Midbrain (tissue), 1 donor: ENCODE measurements at places on chromosomes 4 and X.

GRCh38 chrX:154083126-154083517 is 14.4 kb downstream of the MECP2 start:
- no peak for DNase-seq

DNA sequence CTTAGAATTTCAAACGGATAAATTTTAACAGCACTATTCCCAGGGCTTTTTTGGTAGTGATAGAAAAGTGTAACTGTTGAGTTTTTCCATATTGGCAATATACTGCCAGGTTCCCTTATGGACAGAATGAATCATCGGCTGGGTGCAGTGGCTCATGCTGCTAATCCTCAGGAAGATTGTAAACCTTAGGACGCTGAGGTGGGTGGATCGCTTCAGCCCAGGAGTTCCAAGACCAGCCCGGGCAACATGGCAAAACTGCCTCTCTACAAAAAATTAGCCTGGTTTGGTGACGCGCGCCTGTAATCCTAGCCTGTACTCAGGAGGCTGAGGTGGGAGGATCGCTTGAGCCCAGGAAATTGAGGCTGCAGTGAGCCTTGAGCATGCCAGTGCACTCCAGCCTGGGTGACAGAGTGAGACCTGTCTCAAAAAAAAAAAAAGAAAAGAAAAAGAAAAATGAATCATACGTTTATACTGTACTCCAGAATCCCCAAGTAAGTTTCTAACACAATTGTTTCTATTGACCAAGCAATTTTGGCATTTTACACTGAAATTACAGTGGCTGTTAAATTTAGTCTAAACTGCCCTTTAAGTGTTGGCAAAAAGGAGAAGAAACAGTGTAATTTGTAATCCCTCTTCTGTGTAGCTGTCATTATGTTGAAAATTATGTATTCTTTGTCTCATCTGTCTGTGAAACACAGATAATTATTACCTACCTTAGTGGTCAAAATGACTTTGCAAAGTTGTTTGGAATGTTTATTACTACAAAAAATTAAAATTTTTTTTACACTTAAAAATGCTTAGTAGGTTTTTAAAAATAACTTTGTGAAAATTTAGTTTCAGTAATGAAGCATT is 1.8 kb downstream of the SLC30A9 start:
- no peak for DNase-seq

GRCh38 chr4:5019274-5019673 is at the start of gene CYTL1:
Gene CYTL1 (minus strand): TSS chr4:5019458. CDS start chr4:5019445, 13 bp downstream.
- DNase-seq, result no peak

DNA sequence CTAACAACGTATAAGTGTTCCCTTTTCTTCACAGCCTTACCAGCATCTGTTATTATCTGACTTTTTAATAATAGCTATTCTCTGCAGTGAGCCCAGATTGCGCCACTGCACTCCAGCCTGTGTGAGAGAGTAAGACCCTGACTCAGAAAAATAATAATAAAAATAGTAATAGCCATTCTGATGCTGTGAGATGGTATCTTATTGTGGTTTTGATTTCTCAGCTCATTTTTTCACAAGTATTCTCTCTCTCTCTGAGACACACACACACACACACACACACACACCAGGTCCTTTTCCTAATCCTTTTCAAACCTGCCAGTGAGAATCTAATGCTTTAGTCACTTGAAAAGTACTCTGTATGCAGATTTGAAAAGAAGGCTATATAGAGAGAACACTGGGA is 89.8 kb downstream of the CHIC2 start:
- DNase-seq, result no peak

GRCh38 chr4:73450398-73451004 is 14.5 kb downstream of the AFP start:
- no peak for DNase-seq

DNA sequence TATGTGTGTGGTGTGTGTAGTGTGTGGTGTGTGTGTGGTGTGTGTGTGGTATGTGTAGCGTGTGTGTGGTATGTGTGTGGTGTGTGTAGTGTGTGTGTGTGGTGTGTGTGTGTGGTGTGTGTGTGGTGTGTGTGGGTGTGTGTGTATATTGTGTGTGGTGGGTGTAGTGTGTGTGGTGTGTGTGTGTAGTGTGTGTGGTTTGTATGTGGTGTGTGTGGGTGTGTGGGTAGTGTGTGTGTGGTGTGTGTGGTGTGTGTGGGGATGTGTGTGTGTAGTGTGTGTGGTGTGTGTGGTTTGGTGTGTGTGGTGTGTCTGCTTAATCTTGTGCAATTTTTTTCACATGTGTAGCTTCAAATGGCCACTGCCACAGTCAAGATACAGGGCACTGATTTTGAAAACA is 94.5 kb downstream of the CPZ start:
- DNase-seq, result no peak

DNA sequence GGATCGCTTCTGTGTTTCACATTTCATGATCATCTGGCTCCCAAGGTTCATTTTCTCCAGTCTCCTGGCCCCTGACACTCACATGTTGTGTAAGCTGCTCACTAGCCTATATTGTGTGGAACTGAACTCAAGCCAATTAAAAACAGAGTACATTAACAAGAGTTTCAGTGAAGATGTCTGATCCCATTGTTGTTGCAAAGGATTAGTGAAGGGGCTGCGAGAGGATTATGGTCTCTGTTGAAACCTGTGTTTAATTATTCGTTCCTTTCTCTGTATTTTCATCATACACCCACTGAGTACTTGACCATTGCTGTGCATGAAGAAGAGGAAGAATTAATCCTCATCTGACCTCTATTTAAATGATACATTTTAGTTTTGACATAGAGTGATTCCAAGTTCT is 54.7 kb downstream of the AFF2 start:
- DNase-seq, result no peak
